ENCODE measurements at places on chromosomes 5 and 9.

DNA sequence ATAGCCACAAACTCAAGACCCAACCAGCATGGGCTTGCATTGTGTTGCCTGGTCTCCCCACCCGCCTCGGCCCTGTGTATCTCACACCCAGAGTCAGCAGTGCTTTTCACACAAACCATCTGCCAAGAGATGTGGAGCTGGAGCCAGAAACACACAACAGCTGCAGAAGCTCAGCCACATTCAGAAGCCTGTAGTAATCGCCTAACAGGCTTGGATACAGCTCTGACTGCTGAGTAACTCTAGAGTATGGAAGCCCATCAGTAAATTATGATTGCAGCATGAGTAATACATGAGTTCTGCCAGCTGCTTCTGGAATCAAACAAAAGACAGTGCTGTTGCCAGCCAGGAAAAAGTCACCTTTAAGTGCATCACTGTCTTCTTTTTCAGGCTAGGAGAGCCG is 16.0 kb downstream of the TEK start:
- no peak for DNase-seq

GRCh38 chr9:123590499-123590898 is 234.5 kb downstream of the CRB2 start:
- no peak for DNase-seq

DNA sequence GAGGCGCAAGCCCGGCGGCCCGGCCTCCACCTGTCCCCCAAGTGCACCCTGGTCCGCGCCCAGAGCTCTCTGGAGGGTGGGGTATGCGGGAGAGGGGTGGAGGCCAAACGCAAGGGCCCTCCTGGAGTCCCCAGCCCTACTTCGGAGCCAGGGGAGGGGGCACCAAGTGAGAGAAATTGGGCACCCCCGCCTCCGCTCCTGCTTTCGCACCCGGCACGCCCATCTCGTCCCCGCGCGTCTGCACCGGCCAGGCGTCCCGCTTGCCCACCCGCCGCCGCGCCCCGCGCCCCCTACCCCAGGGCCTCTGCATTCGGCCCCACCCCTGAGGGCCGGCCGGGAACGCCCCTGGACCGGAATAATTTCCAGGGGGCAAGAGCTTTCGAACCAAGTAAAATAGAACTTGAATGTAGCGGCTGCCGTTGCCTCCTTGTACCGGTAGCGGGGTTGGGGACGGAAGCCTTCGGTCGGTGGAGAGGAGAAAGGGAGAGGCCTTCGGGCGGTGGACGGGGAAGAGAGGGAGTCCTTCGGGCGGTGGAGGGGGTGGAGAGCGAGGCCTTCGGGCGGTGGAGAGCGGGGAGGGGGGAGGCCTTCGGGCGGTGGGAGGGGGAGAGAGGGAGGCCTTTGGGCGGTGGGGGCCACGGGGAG is 694 bp upstream of the PHPT1 start:
- no peak for DNase-seq

GRCh38 chr5:180975338-180975737 is 13.3 kb upstream of the BTNL3 start:
- DNase-seq, result no peak

GRCh38 chr9:129446828-129447550 is 173.9 kb downstream of the C9orf50 start:
- DNase-seq, result no peak

DNA sequence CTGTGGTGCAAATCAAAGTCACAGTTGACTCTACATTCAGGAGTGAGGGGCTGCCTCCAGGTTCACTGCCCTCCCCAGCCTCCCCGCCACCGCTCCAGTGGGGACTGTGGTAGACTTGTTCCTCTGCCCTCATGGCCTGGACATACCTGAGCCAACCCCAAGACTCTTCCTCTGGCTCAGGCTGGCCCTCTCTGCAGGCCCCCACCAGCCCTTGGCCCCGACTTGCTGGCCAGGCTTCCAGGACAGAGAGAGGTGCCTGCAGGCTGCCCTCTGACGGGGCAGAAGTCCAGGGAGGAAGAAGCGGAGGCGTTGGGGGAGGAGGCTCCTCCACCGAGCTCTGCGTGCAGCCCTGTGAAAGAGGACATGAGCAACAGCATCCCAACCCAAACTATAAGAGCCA is 2.8 kb upstream of the SARDH start:
- DNase-seq, result no peak

DNA sequence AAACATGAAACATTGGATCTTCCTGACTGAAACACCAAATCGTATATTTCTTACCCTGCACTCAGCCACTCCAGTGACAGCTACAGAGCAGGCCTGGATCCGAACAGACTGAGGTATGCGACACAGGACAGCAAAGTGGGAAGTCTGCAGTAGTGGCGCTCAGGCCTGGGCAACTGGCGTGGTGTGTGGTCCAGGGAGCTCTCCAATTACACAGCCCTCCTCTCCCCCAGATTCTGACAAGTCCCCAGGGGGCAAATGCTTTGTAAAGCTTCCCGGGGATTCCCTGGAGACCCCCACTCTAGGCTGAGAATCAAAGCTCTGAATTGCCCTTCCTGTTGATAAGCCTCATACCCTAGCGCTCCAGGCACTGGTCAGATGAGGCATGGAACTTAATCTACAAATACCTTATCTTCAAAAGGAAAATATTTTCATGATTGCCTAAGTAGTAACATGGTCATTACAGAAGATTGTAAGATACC is 104.8 kb upstream of the ERCC6L2 start:
- no peak for DNase-seq

Data from activated T-cell treated with anti-CD3 and anti-CD28 coated beads for 1 hour (primary cell).